Stimulated activated CD4-positive, alpha-beta T cell treated with anti-CD3 and anti-CD28 coated beads, Interleukin-15, amount 100 ng/mL, for 1 hour (primary cell): ENCODE measurements at places on chromosomes 4 and X.

GRCh38 chr4:102430461-102430910 is 70.7 kb upstream of the NFKB1 start:
- DNase-seq: no peak

DNA sequence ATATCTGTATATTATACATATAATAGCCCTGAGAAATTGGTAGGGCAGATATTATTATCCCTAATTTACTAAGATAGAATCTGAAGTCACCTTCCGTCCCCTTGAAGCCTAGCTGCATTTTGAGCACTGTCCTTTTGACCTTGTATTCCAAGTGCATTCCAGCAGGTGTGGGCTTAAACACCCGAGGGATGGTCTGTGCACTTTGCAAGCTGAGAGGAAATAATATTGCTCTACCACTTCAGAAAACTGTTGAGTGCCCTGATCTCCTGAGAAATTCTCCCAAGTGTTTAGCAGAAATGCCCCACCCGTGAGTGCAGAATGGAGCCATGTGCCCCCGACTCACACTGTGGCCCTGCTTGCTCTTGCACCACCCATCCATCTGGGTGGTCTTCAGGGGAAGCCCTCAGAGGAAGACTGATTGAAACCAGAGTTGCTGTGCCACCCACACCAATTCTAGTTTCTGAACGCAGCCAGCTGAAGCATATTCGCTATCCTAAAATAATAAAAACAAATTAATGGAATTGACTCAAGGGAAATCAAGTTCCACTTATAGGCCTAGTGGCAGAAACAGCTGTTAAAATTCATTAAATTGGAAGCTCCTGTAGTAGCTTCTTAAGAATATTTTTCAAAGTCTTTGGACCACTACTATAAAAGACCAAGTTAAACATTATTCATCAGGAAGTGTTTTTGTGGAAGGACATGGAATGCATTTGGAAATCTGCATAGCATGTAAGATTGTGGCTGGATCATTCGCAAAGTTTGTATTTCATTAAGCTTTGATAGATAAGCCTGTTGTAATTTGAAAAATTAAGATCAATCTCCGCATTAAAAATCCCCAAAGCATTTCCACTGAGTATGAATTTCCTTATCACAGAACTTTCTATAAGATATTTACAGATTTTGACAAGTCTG is 41.3 kb upstream of the PRKG2 start:
- DNase-seq: no peak

DNA sequence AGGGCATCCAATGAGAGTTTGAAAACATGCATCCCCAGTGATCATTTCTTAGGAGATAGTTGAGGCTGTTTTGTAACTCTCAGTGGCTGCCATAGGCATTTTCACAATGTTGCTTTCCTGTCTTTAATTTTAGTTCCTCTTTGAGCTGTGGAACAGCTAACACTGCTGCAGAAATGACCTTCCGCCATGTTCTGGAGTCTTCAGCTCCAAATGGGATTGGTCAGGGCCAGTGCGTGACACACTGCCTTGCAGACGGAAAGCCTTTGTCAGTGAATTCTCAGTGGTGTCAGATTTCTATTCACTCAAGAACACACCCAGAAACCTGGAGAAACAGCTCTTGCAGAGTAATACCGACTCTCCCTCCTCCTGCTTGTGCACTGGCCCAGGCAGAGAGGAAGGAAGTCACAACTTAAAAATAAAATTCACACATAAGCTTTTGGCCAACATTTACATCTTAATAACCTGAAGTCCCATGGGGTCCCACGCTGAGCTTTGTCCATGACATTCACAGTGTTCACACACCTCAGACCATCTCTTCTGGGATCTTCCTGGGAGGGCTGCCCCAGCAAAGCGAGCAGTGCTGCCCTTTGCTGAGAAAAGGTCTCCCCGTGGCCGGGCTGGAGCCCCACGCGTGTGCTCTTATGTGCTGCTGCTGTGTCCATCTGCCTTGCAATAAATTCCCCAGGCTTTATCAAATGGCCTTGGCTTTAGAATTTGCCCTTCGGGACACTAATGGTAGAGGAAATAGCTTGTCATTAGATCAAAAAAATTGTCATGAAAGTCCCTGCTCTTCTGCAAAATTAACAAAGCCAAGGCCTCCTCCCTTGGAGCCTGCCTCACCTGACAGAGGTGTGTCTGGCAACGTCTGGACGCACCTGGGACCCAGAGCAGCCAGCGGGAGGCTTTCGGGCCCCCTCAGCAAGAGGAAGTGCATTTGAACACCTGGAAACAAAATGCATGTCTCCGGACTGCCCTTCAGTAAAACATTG is 126.8 kb downstream of the IRF2 start:
- DNase-seq: no peak

DNA sequence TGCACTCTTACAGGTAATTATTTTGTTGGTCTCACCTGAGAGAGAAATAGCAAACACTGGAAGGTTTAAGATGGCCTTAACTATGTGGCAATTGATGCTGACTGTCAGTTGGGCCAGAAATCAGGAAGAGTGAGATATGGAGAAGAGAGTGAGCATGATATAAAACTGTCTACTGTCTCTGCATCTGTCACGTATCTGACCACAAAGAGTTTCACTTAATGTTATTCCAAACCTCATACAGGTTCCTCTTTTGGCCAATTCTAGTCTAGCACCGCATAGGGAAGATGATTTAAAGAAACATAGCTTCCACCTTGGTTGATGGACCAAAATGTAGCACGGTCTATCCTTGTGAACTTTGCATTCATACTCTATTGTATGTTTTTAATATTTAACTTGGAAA is 381.0 kb upstream of the BOD1L1 start:
- DNase-seq: no peak

DNA sequence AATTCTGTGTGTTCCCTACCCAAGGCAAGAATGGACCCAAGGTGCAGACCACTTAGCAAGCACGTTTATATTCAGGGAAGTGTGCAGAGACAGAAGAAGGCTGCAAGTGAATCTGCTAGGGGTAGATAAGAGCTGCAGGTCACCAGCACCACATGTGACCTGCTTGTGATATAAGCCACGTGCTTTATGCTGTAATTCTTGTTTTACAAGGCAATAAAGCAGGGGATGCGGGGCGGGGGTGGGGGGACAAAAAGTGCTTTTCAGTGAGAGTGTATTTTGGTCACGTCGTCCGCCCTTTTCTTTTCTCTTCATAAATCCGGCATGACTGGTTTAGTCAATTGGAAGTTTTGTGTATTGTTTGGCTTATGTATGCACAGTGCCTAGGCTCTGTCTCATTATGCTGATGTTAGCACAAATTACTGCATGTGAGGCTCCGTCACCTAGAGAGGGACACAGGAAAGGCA is 192.7 kb downstream of the RBMX2 start:
- no peak for DNase-seq

GRCh38 chr4:40194602-40195161 is 2.1 kb upstream of the RHOH start:
- DNase-seq: no peak

GRCh38 chrX:18288716-18289115 is 65.8 kb downstream of the SCML2 start:
- no peak for DNase-seq

DNA sequence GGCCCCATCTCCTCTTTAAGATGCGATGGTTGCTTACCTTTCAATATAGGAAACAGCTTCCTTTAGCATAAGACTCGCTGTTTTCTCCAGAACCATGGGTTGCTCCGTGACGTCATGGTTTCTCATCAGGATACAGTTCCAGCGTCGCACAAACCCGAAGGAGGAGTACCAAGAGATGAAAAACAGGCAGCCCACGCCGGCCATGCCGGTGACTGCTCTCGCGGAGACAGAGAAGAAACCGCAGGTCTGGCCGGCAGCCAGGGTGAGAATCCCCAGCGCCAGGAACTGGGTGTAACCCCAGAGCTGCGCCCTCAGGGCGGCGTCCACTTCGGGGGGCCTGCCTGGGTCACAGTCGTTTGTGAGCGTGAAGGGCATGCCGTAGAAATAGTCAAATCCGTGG is 11.4 kb downstream of the ARSD start:
- no peak for DNase-seq

DNA sequence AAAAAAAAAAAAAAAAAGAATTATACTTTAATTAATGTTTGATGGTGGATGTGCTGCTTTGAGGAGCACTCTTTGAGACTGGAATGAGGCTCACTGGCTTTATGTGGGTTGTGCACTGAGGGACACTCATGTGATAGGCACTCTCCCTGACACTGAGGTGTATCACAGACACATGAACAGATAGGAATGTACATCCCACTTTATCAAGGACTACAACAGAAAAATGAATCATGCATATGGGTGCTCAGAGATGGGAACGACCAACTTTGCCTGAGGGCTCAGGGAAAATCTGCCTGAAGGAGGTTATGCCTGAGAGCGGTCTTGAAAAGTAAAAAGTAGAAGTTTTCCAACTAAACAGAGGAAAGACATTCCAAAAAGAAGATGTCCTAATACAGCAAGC is 97.7 kb upstream of the RBPJ start:
- no peak for DNase-seq

DNA sequence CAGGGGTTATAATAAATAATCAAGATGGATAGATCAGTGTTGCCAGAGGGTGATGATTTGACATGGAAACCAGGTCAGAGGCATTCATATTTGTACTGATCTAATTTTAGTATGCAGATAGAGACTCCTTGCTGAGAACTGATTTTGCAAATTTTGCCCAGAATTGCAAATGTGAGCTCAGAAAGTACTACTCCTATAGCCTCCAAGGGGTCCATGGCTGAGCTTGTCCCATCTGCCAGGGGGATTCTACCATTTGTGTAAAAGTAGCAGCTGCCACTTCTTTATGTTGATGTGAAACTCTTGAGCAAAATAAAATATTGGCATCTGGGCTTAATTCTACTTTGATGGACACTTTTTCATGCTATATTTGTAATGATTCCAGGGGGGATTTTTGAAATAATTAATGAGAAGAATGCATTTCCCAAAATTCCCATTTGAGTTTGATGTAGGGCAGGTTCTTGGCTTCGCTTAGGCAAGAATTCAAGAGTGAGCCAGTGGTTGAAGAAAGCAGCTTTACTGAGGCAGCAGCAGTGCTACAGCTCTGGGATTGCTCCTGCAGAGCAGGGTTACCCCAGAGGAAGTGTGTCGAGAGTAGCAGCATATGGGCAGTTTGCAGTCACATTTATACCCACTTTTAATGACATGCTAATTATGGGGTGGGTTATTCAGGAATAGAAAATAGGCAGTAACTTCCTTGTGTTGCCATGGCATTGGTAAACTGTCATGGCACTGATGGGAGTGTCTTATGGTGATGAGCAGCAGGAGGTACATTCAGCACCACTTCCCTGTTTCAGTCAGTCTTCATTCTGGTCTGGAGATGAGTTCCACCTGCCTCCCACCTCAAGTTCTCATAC is 38.7 kb upstream of the DCLK2 start:
- DNase-seq: no peak

DNA sequence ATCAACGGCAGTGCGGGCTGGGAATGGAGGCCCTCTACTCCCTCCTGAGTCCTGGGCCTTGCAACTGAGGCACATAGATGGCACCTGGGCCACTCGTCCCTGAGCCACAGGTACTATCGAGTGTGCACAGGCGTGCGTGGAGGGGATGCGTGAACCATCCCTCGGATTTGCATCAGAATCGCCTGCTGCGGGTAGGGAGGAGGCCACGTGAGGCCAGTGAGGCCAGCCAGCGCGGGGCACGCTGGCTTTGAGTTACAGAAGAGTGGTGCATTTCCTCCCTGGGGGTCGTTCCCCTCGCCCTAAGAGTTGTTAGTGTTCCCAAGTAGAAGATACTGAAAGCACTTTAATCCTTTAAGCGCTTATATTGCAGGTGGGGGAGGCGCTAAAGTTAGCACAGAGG is 10.6 kb downstream of the ZFP92 start:
- no peak for DNase-seq

DNA sequence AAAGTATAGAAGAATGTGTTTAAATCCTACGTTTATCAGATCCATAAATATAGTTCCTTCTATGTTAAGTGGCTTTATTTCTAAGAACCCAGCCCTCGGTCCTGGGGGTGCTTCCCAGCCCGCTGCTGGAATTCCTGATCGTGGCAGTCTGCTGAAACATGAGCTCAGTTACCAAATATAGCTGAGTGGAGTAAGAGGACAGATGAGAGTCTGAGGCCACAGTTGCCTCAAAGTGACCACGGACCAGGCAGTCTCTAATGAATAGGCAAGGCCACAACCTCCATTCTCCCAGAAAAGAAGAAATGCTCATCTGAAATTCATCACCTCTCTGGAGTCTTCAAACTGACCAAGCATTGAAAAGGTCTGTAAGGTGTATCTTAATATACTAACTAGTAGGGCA is at the start of gene PALLD:
TSS of gene PALLD (plus strand) at position 219 of the 400 bp plus-strand sequence.
- no peak for DNase-seq

DNA sequence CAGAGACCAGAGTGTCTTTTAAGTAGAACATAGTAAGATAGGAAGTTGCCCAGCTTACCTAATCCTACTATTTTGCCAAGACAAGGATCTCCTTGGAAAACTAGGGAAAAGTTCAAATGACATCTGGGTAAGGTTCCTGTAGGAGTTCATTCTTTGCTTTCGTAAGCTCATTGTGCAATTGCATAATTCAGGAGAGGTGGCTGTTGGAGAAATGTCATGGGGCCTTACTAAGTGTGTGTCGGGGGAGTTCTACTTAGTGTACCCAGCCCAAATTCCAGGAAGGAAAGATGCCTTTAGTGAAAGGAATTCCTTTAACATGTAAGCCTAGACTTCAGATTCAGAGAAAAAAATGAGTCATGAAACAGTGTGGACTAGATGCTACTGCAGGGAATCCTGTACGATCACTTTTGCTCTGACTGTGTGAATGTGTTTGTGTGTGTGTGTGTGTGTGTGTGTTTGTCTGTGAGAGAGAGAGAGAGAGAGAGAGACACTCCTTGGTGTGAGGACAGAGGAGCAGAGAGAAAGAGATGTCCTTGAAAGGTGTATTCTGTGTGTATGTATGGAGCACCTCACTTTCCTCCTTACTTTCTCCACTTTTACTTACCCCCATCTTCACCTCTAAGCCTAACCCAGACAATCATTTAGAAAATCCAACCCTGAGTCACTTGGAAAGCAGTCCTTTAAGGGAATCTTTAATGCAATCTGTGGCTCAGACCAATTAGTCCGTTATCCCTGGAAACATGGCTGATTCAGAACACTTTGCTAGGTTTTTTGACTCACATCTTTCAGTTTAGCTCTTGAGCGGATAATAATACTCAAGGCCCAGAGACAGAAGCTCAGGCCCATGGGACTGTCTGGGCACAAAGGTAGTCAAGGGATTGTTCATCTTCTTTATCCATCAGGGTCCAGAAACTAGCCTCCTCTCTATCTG is 114.5 kb upstream of the ACSL4 start:
- no peak for DNase-seq

DNA sequence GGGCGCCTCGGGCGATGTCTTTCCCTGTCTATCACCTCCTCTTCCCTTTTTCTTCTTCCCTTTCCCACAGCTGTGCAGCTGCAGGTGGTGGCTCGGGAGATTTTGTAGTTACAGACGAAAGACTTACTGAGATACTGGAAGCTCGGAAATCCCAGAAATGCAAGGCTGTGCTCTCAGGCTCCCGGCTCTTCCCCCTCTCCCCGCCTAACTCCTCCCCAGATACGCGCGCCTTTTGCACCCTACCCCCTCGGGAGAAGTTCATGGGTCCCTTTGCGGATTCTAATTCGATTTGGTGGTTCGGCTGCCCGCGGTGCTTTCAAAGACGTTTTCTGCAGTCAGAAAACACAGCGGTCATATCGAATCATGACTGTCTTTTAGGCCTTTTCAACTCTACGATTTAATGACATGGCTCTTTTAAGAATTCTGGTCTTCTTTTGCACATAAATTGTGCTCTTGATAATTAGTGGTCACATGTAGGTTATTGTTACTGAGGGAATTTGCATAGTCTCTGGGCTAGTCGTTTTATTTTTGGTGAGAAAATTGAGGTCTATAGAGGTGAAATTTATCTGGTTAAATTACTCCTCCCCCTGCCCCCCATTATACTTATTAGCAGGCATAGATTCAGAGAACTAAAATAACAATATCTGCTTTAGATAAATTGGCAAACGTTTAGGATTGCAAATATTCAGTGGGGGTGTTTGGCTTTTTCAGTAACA is 1.6 kb downstream of the SEPTIN11 start:
- DNase-seq: no peak
